ENCODE measurements at places on chromosomes 2 and 18.

DNA sequence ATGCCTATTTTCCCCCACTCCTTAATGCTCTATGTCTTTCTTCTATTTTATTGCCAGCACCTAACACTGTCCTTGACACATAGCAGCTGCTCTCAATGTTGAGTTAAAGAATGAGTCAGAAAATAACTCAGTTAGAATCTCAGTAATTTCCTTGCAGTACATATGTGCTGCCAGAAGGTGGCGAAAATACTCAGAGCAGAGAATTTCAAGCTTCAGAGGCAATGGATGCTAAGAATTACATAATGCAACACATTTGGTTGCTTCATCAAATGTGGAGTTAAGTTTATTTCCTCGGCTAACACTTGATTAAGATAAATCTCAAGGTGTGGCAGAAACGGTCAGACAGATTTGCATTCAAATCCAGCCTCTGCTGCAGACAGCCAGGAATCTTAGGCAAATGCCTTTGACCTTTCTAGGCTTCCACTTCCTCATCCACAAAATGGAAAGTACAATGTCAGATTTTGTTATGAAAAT, 105.6 kb downstream of the VSNL1 start:
- peak; percentile 51 for DNase-seq

GRCh38 chr2:121736140-121736461, 574 bp downstream of the NIFK start:
- DNase-seq: no peak

DNA sequence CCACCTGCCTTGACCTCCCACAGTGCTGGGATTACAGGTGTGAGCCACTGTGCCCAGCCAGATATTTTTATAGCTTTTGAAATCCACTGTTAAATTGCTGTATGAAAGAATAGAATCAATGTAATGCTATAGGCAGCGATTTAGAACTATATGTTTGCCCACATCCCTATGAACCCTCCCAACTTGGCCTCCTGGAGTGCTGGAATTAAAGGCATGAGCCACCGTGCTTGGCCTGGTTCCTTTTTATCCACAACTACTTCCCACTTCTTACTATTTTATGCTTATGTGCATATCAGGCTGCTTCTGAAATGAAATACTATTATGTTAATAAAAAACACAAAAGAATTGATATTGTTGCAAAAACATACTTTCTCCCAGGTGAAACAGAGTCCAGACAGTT, 11.6 kb upstream of the PTPN2 start:
- no peak for DNase-seq

DNA sequence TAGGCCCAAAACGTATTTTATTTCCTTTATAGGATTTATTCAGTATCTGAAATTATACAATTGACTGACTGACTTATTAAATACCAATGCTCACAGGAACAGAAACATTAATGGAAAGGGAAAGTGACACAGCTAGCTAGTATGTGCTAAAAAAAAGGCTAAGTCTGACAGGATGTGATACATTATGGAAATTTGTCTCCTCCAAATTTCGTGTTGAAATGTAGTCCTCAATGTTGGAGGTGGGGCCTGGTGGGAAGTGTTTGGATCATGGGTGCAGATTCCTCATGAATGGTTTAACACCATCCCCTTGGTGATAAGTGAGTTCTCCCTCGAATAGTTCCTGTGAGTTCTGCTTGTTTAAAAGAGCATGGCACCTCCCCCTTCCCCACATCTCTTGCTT, 70.6 kb upstream of the WDR75 start:
- DNase-seq: no peak

DNA sequence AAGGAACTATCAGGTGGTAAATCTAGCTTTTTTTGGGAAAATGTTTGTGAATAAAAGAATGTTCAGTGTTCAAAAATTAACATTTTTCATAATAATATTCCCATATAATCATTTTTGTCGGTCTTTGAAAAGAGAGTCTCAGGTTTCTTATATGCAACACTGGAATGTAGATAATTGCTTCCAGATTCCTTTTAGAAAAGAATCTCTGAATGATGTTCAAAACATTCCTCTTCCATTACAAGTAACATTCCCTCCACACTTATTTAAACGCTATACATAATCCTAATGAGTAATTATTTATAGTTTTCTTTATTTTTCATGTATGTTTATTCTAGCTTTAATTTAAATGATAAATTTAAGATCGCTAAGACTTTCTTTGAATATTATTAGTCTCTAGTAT, 7.0 kb downstream of the ZSWIM2 start:
- DNase-seq: peak; percentile 51

- no peak for DNase-seq
These were observed 31.1 kb downstream of the SPATS2L start for GRCh38 chr2:200337621-200338020.

DNA sequence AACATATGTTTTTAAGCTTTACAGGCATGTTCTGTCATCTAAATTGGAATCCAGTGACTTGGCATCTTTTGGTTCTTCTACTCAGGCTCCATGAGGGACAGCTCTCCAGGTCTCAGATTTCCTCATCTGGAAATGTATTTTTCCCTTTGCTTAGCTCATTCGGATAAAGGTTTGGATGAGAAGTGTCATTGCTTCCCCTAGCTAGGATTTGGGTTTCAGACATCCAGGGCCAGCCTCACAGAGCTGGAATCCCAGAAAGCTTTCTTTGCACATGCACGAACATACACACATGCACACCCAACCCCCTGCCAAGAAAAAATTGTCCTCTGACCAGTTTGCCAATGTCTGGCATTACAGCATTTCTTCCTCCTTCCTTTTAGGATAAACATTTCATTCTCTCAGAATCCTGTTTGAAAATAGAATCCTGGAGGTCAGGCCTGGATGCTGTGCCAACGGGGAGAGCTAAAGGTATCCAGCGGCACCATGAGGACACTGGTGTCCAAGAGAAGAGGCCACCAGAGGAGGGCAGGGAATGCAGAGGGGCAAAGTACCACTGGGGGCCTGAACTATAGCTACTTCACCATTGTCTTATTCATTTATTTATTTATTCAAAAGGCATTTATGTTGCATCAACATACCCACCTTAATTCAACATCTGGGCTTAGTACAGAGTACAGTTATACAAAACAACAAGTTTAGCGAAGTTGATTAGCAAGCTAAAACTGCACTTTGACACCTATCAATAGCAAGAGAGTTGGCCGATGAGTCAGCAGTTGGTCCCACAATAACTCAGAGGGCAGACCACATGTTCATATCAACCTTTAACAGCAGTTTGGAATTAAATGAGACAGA, 97.9 kb upstream of the ATL2 start:
- no peak for DNase-seq

DNA sequence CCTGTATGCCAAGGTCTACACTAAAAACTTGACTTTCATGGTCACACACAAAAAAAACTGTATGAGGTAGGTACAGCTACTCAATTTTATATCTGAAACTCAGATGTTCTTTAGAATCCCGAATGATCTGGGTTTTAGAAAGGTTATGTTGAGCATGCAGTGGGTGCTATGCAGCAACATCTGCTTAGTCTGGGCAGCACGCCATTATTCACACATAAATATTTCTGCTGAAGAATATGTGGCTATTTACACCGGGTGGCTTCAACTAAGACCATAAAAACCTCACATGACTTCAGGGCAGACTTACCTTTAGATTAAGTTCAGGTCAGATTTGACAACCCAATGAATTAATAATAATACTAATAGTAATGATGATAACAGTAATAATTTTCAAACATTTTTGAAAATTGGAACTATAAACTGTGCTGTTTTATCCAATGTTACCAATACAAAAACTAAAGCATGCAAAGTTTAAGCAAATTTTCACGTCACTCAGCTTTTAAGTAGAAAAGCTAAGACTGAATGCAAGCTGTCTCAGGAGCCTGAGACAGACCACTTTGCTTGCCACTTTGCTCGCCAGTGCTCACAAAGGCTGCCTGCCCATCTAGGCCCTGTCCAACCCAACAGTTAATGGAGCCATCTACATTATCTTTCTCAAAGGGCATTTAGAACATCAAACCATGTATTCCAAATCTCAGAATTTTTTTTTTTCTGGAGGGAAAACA, 292.0 kb downstream of the CNTNAP5 start:
- no peak for DNase-seq

GRCh38 chr2:62250239-62250638, 54.3 kb downstream of the B3GNT2 start:
- no peak for DNase-seq

DNA sequence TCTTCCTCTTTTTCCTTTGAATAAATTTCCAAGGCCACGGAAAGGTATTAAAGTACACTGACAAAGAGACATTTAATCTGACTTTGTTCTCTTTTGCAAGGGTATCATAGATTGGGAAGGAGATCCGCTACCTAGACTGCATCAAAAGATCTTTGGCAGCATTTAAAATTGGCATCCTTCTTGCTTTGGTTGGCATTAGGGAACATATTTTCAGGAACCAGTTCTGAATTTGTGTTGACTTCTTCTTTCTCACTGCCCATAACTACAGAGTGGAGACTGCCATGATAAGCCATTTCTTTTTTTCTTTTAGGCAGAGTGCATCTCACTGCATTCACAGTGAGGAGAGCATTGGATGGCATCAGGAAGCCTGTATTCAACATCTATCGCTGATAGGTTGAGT, 83.4 kb downstream of the DOCK10 start:
- DNase-seq: no peak

- no peak for DNase-seq
These were observed 266.9 kb downstream of the GLI2 start for GRCh38 chr2:121002597-121002996.

DNA sequence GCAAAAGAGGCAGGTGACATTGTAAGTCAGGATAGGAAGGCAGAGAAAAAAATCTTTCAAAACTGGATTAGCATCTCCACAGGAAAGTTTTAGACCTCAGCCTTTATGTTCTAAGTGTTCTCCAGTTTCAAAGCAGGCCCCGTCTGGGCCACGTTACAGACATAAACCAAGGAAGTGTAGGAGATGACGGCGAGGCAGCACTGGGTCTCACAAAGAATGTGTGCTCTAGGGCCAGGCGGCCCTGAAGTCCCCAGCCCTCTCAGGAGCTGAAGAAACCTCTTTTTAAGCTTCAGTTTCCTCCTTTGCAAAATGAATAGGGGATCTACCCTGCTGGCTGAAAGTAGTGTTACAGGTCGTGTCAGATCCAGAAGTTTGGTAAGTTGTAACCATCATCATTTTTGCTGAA, 81.7 kb downstream of the SPRED2 start:
- no peak for DNase-seq

- DNase-seq: no peak
These were observed 205.9 kb upstream of the STK17B start for GRCh38 chr2:196376984-196377877.

- DNase-seq: no peak
These were observed 5.2 kb upstream of the VPS54 start for GRCh38 chr2:64024259-64024949.

- no peak for DNase-seq
These were observed 270.7 kb upstream of the NRP2 start for GRCh38 chr2:205411558-205411957.

DNA sequence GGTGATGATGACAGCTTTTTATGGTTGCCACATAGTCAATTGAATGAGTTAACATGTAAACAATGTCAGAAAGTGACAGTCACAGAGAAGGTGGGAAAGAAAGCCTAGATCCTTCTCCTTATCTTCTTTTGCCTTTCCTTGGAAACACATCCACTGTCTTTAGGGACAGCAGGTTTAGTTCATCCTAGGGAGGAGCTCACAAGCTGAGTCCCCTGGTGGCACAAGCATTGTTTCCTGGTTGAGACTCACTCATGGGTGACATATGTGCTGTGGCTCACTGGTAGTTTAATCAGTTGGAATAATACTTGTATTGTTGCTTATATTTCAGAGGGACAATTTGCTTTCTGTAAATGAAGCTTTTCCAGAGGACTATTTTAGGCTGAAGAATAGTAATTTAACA, 598.5 kb downstream of the CNTNAP5 start:
- no peak for DNase-seq

DNA sequence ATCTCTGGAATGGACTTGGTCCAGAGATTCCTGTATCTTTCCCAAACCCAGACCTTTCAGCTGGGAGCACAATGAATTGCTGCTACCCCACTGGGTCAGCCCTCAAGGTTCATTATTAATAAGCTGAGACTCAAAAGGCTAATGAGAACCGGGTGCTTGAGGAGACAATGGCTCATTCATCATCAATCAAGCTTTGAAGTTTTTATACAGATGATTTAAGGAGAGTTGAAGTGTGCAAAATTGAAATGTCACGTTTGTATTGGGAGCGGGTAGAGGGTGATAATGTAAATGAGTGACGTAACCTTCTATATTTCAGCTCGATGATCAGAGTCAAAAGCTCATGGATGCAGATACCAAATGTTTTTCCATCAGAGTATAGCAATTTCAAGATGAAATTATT, 744.9 kb downstream of the ERBB4 start:
- DNase-seq: no peak

DNA sequence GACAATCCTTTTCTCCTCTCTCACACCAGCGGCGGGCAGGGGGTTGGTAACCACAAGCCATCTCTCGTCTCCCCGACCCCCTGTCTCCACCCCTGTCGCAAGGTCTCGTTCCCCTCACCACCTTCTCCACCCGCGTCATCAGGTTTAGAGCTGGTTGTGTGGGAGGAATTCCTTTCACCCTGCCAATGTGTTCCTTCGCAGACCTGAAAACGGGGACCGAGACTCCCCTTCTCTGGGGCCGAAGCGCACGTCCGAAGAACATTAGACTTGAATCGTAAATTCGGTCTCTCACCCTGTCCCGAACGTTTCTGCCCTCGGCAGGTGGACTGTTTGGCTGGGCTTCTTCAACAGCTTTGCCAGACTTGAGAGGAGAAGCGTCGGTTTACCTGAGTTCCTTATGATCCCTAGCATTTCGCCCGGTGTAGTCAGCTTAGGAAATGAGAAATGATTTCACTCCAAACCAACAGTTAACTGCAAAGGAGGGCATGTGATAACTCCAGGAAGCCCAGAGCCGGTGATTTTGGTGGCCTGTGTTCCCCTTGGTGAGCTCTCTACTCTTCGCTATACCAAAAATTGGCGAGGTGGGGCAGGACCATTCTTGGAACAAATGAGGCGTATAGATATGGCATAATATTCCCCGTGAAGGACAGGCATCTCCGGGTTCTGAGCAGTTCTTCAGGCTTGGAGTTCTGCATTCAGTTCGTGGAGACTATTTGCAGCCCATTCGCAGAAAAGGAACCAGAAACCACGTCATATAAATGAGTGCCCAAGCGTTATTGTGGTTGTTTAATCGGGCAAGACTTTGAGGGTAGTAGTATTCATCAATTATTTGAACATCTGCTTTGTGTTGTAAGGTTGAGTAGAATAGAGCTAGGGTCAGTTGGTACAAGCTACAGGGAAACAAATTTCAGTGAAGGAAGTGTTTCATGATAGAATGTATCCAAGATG, 694 bp downstream of the CFAP36 start:
- DNase-seq: no peak

GRCh38 chr2:132677661-132678060, 7.7 kb upstream of the LYPD1 start:
- no peak for DNase-seq

DNA sequence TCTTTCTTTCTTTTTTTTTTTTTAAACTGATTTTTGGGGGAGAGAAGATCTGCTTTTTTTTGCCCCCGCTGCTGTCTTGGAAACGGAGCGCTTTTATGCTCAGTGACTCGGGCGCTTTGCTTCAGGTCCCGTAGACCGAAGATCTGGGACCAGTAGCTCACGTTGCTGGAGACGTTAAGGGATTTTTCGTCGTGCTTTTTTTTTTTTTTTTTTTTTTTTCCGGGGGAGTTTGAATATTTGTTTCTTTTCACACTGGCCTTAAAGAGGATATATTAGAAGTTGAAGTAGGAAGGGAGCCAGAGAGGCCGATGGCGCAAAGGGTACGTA, 587 bp downstream of the MEIS1 start:
- no peak for DNase-seq

GRCh38 chr2:224038049-224038829, 847 bp downstream of the SERPINE2 start:
- DNase-seq: peak; percentile 72

- DNase-seq: peak; percentile 46
These were observed at the start of gene CYS1 for GRCh38 chr2:10079870-10080535. Gene CYS1, minus strand, starts transcription at chr2:10080411. Its CDS starts 188 bp downstream, at chr2:10080223.

All from SJCRH30 (cell line).